ENCODE measurements at places on chromosomes 2 and 18.
A peak's percentile ranks its signal among the peaks of the same experiment; 100 is the strongest.

DNA sequence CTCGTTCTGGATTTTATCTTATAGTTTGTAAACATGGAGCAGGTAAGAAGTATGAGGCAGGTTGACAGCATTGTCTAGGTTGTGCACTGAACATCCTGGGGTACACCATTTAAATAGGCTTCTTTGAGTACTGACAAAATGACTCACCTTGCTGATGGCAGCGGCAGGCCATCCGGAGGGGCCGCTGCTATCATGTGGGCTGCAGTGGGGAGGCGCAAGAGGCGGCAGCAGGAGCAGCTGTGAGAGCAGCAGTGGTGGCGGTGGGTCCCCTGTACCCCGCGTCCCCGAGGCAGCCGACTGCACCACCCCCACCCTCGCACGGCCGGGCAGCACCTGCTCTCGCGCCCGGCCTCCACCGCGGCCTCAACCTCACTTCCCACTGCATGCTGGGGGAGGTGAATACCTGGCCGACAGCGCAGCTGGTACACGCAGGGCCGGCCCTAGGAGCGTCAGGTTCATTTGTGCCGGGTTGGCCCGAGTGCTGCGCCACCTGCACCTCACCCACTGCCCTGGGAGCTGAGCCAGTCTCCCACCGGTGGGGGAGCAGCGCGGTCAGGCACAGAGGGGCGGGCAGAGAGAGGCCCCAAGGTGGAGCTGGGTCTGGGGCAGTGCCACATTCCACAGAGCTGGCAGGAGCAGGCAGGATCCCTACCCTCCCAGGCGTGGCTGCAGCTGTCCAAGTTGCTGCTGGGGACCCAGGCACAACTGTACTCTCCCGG, 154.5 kb upstream of the RBMS1 start:
- DNase-seq: peak; percentile 68

DNA sequence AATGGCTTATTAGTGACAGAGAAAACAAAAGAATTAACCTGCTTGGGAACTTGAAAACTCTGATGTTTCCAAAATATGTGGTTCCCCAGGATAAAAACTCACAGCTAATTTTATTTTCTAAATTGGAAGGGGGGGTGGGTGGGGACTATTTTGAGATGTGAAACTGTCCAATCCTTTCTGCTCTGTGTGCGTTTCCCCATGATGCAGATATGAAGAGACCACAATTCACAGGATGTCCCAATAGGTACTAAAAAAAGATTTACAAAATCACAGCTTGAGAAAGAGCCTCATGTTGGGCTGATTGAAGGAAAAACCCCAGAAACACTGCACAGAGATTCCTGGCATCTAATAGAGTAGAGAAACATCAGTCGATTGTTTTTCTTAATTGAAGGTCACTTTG, 273.2 kb downstream of the ARHGAP15 start:
- no peak for DNase-seq

DNA sequence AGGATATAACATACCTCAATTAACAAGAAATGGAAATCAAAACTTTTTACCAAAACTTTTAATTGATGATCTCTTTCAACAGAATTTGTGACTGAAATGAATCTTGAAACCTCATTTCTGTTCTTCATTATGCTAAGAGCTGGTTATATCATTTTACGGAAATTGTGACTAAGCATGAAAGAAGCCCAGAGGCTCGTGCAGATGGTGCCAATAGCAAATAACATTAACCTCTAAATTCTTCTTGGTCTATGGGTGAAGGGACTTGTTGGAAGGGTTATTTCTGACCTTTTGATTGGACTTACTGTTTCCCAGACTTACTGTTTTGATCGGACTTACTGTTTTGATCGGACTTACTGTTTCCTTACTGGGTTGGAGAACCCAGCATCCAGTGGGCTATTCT, 435.6 kb downstream of the TDRD15 start:
- no peak for DNase-seq

- no peak for DNase-seq
These were observed 372.5 kb upstream of the SYT4 start for GRCh38 chr18:43649649-43650357.

GRCh38 chr18:62164310-62164709, 22.5 kb downstream of the PIGN start:
- no peak for DNase-seq

GRCh38 chr2:112600634-112601033, 16.2 kb downstream of the CHCHD5 start:
- DNase-seq: no peak

DNA sequence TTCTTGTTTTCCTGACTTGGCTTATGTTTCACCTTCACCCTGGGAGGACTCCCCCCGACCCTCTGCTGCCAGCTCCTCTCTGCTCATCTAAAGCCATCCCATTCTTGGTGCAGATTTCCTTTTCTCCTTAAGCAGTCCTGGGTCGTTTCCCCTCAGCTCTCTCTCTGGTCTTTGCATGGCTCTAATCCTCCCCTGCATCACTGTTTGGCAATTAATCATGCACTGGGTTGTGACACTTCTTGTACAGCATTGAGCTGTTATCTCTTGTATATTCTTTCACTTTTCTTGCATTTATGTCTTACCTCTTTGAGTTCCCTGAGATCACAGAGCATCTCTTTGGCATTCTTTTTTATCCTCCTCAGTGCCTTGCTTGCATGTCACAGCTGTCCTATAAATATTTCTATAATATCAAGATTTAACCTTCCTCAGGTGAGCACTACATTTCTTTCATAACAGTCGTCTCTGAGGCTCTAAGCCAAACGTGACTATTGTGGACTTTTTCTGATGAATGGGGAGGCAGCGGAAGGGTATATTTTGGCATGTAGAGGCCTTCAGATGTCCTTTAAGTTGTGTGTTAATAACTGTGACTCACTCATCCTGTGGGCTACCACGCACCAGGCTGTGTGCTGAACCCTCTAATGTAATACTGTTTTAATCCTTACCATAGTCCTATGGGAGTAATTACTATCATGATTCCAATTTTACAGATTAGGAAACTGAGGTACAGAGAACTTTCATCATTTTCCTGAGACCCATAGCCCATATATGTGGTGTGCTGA, 507.5 kb downstream of the SLC4A3 start:
- no peak for DNase-seq

DNA sequence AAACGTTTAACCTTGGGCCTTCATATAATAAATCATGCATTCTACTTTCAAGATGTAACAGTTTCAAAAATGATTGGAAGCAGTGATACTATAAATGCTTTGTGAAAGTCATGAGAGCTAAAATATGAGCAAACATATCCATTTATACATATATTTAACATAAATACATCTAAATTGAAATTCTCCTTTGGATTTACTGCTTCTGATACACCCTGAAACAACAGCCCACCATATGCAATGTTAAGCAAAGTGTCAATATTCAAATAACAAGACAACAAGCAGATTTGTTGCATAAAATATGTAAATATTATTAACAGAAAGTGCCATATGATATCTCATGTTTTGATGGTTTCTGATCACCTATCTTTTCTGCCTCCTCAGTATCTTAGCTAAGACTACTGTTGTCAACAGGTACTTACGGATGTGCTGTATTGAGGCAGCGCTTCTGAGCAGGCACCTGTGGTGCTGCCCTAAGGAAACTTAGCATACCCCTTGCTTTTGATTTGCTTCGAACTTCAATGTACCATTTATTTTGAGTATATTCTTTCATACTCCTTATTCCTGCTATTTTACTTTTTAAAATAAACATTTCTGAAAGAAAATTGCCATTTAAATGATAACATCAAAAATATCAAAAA, 6.1 kb downstream of the FIGN start:
- DNase-seq: no peak

DNA sequence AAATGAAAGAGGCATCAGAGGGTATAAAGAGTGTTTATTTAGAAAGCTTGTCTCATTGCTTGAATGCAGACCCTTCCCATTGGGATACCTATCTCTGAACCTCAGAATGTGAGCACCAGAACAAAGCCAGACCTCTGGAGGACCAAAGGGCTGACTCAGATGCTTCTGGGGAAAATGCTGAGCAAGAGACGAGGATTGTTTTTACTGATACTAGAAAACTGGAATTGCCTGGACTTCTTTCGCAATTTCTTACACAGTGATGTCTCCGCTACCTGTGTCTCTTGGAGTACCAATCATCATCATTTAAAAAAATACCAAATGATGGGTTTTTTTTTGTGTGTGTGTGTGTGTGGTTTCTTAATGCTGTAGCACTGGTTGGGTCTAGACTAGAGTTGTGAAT, 55.6 kb upstream of the CCDC85A start:
- DNase-seq: no peak

- no peak for DNase-seq
These were observed 23.4 kb upstream of the RAPGEF4 start for GRCh38 chr2:172712251-172712650.

- no peak for DNase-seq
These were observed 120.8 kb downstream of the GAREM1 start for GRCh38 chr18:32349728-32350395.

GRCh38 chr18:70848329-70848728, 559.5 kb downstream of the SOCS6 start:
- no peak for DNase-seq

GRCh38 chr2:145022666-145023333, 502.9 kb upstream of the ZEB2 start:
- no peak for DNase-seq

DNA sequence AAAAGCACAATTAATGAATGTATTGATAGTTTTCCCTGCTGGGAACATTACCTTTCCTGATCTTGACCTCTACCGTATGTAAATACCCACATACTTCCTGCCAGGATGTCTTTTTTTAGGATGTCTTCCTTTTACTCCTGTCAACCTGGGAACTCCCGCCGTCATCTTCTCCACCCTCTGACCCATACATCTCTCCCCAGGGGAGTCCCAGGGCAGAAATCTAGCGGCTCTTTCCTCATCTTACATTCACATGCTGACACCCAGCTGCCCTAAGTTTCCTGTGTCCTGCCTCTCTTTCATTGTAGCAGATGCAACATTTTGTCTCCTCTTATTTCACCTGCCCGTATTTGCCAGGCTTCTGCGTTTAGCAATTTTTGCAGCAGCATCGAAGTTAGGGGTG, 107.8 kb downstream of the CRIM1 start:
- no peak for DNase-seq

DNA sequence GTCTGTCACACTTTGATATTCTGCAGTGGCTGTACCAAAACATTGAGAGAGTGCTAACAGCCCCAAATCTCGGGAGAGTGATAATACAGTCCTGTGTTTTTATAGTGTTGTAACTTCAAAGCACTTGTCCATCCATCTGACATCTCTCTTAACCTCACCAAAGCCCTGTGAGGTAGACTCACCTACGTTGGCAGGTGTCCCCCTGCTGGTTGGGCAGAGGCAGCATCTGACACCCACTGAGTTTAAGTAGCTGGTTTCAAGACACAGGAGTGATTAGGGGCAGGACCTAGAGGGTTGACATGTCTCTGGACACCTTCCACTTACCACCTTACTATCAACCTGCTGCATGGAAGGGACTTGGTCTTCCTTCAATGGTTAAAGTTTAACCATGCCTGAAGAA, 22.9 kb downstream of the COLEC12 start:
- no peak for DNase-seq

DNA sequence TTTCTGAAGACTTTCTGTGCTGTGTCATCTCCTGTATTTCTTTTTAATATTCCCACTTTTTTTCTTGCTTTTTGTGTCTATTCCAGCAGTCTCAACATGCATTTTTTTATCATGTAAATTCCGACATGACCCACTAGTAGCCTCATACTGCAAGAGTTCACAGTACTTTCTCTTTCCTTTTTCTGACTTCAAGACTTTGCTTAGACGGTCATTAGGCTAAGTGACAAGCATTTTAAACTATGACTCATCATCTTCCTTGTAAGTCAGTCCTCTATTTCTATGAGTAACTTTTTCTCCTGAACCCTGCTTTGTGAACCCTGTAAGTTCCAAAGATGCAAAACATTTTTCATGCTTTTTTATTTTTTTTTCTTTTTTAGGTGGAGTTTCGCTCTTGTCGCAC, 381.2 kb downstream of the TXNL1 start:
- DNase-seq: no peak

GRCh38 chr18:63970809-63971205, 926 bp downstream of the SERPINB8 start:
- DNase-seq: peak; percentile 83

- DNase-seq: no peak
These were observed 176.1 kb downstream of the INSIG2 start for GRCh38 chr2:118264232-118264990.

DNA sequence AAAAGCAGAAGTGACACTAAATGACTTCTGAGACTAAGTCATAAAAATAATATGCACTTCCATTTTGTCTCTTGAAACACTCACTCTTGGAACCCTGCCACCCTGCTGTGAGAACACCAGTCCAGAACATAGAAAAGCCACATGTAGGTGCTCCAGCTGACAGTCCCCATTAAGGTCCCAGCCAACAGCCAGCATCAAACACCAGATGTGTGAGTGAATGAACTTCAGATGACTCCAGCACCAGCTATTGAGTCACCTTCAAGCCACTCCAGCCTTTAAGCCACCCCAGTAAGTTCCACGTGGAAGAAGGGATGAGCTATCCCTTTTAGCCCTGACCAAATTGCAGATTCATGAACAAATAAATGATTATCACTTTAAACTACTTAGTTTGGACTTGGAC, 31.5 kb upstream of the LGALSL start:
- DNase-seq: no peak

DNA sequence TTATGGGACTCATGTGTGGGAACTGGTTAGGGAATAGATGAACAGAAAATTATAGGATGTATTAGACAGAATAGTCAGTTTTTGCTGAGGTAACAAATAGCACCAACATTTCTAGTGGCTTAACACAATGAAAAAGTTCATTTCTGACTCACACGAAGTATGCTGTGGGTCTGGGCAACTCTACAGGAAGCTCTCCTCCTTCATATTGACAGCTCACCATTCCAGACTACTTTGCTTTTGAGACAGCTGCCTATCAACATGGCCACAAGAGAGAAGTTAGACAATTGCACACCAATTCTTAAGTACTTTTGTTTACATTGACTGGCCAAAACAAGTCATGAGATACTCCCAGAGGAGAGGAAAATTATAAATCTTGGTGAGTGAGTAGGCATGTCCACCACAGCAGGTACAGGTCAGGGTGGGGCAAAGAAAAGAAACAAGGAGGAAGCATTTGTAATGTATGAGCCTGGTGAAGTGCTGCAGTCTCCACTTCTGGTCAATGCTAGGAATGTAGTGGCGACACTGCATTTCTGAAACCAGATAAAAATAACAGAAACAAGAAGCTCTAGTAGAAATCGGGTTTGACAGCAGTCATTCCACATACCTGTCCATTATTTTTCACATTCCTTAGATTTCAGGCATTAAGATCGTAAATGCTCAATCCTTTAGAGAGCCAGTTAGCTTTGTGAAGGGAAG, 141.6 kb downstream of the ICOS start:
- DNase-seq: no peak

- DNase-seq: no peak
These were observed 958.8 kb upstream of the NRXN1 start for GRCh38 chr2:51990684-51991083.

DNA sequence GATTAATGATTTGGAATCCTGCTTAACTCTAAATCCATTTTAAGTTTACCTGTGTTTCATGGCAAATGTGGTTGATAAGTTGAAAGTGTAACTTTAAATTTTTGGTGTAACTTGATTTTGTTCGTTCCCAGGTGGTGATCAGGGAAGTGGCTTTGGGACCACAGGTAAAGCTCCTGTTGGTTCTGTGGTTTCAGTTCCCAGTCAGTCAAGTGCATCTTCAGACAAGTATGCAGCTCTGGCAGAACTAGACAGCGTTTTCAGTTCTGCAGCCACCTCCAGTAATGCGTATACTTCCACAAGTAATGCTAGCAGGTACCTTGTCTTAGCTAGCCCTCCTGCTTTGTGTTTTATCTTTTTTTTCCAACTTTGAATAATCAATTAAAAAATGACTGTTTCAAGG, 62.8 kb downstream of the AGFG1 start:
- DNase-seq: no peak

GRCh38 chr2:196535742-196536141, 103.8 kb upstream of the CCDC150 start:
- no peak for DNase-seq
